ENCODE measurements at places on chromosomes 11 and 22.

DNA sequence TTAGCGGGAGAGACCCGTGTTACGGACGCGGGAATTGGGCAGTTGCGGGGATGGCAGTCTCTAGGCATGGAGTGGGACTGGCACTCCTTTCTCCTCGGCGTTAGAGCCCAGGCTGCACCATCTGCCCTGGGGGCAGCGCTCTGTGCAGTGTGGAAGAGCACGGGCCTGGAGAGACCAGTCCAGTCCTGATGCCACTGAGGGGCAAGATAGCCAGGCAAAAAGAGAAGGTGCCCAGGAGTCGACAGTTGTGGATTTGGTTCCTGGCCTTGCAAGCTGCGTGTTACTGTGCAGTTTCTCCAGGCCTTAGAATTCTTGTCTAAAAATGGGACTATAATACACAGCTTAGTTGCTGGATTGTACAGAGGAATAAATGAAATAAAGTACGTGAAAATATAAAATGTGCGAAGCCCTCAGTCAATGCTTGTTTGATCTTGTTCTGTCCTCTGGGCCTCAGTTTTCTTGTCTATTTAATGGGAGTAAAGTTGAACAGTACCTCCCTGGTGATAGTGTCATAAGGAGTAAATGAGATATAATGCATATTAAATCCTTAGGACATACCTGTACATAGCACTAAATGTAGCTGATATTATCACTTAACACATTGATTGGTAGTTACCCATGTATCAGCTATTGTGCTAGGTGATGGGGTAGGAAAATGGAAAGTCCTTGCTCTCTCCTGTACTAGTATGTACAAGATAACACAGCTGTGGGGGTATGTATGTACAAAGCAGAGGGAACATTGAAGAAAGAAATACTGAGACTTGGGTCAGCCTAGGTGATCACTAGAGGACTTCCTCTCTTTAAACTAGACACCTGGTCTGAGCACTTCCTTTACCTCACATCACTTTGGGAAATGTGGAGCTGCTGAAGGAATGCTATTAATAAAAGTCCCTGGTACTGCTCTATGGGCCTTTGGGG is 1.2 kb downstream of the ATXN10 start:
- H3K36me3 ChIP-seq = no peaks in the 10 kb centered on the region
- peaks cover 29% of the 10 kb centered on the region for H3K4me1 ChIP-seq
- H3K27me3 ChIP-seq = no peaks in the 10 kb centered on the region
- no peak for DNase-seq
- peak overlapping the region; percentile 88 for H3K27ac ChIP-seq

- no peak for DNase-seq
- H3K4me3 ChIP-seq = no peak overlapping the region
- H3K4me1 ChIP-seq = peaks cover 32% of the 10 kb centered on the region
- no peaks in the 10 kb centered on the region for H3K27me3 ChIP-seq
Observed at GRCh38 chr11:62593434-62594044, 2.2 kb upstream of the TUT1 start.

- peaks cover 14% of the 10 kb centered on the region for H3K4me1 ChIP-seq
- DNase-seq = no peak
- no peaks in the 10 kb centered on the region for H3K36me3 ChIP-seq
- H3K27me3 ChIP-seq = no peaks in the 10 kb centered on the region
- H3K27ac ChIP-seq = no peak overlapping the region
Observed at GRCh38 chr22:24200619-24201212, 19.4 kb downstream of the SUSD2 start.

DNA sequence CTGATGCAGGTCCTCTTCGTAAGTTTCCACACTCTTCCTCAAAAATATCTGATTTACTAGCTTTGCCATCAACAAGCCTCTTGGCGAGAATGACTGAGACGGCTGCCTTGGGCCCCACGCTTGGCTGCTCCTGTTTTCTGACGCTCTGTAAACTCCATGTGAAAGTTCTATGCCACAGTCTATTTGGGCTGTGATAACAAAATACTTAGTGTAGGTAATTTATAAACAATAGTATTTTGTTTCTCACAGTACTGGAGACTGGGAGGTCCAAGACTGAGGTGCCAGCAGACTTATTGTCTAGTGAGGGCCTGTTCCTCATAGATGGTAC is 123.2 kb upstream of the SORL1-AS1 start:
- no peaks in the 10 kb centered on the region for H3K27me3 ChIP-seq
- H3K4me3 ChIP-seq = no peak overlapping the region
- H3K4me1 ChIP-seq = peaks cover 43% of the 10 kb centered on the region

DNA sequence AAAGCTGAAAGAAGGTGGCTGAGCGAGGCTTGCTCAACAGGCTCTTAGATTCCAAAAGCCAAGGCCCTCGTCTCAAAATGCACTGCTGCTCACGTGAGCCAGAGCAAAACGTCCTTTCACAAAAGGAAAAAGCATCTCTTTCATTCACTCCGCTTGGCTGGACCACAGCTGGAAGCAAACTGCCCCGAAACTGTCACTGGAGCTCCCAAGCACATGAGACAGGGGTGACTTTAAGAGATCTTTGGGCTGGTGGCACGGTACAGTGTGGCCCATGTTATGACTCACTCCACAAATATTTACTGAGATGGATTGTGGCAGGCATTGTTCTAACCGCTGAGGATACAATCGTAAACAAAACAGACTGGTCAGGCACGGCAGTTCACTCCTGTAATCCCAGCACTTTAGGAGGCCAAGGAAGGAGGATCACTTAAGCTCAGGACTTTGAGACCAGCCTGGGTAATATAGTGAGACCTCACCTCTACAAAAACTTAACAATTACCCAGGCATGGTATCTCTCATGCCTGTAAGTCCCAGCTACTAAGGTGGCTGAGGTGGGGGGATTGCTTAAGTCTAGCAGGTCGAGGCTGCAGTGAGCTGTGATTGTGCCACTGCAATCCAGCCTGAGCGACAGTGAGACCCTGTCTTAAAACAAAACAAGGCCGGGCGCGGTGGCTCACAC is 3.6 kb downstream of the PLA2G6 start:
- DNase-seq = no peak
- no peaks in the 10 kb centered on the region for H3K36me3 ChIP-seq
- H3K27ac ChIP-seq = peak overlapping the region; percentile 99
- peaks cover 55% of the 10 kb centered on the region for H3K4me1 ChIP-seq
- H3K27me3 ChIP-seq = no peaks in the 10 kb centered on the region

- no peak for DNase-seq
- H3K4me3 ChIP-seq = no peak overlapping the region
- H3K27me3 ChIP-seq = no peaks in the 10 kb centered on the region
- no peaks in the 10 kb centered on the region for H3K36me3 ChIP-seq
Observed at GRCh38 chr11:61543606-61544306, 35.2 kb downstream of the LRRC10B start.

GRCh38 chr11:117950301-117950700 is 21.1 kb upstream of the TMPRSS13 start:
- H3K4me3 ChIP-seq = no peak overlapping the region
- no peak overlapping the region for H3K27ac ChIP-seq
- no peaks in the 10 kb centered on the region for H3K4me1 ChIP-seq

DNA sequence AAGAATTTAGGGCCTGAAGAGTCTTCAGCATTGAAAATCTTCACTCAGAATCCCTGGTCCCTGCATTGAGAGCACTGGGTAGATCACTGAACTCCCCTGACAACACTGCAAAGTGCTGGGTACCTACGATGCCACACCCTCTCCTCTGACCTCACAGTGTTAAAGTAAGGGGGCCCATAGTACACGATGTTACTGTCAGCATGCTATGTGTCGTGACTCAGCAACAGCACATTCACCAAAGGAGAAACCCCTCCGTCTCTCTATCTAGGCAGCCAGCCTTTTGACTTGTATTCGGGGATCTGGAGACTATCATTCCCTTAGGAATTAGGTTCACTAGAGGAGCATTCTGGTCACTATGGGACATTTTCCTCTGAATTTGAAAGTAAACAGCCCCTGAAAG is 67.4 kb upstream of the PITPNB start:
- H3K4me3 ChIP-seq = no peak overlapping the region
- no peaks in the 10 kb centered on the region for H3K27me3 ChIP-seq
- no peak overlapping the region for H3K27ac ChIP-seq

- peaks cover 89% of the 10 kb centered on the region for H3K4me1 ChIP-seq
- no peaks in the 10 kb centered on the region for H3K27me3 ChIP-seq
- H3K4me3 ChIP-seq = no peak overlapping the region
- H3K27ac ChIP-seq = no peak overlapping the region
- peak; percentile 77 for DNase-seq
- no peaks in the 10 kb centered on the region for H3K36me3 ChIP-seq
Observed at GRCh38 chr11:1305501-1306056, 3.9 kb downstream of the TOLLIP start.

DNA sequence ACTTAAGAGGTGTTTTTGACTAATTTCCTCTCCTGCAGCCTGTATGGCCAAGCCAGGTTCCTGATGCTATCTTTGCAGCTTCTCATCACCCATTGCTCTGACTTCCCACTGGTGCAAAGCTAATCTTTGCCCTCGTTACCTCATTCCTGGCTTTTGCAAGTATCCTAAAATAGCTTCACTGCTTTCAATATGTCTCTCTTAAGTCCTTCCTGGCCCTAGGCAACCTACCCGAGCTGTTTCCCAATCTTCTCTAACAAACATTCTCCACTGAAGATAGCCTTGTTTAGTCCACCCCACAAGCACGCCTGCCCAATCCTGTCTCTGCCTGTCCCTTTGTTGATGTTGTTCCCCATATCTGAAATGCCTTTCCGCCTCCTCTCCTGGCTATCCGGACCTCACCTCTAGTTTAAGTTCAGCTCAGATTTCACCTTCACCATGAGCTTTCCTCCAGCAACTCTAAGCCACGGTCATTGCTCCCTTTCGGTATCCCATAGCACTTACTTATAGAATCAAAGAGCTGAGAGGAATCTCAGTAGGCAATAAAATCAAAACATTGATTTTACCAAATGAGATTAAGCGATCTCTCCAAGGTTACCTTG is 30.1 kb upstream of the CECR2 start:
- H3K4me3 ChIP-seq = no peak overlapping the region
- DNase-seq = no peak
- H3K4me1 ChIP-seq = no peaks in the 10 kb centered on the region
- no peaks in the 10 kb centered on the region for H3K36me3 ChIP-seq

- H3K4me1 ChIP-seq = no peaks in the 10 kb centered on the region
- H3K36me3 ChIP-seq = no peaks in the 10 kb centered on the region
- no peak overlapping the region for H3K27ac ChIP-seq
- DNase-seq = no peak
Observed at GRCh38 chr11:57547854-57548377, 10.5 kb downstream of the SMTNL1 start.

GRCh38 chr22:25475257-25476022 is 89.0 kb upstream of the GRK3 start:
- H3K27ac ChIP-seq = no peak overlapping the region
- no peak for DNase-seq
- H3K4me1 ChIP-seq = no peaks in the 10 kb centered on the region
- no peak overlapping the region for H3K4me3 ChIP-seq
- no peaks in the 10 kb centered on the region for H3K27me3 ChIP-seq
- no peaks in the 10 kb centered on the region for H3K36me3 ChIP-seq

GRCh38 chr22:20605328-20605727 is 97.9 kb downstream of the MED15 start:
- DNase-seq = no peak
- H3K36me3 ChIP-seq = no peaks in the 10 kb centered on the region
- H3K4me3 ChIP-seq = no peak overlapping the region
- H3K4me1 ChIP-seq = peaks cover 8% of the 10 kb centered on the region
- no peak overlapping the region for H3K27ac ChIP-seq

- H3K27me3 ChIP-seq = no peaks in the 10 kb centered on the region
- DNase-seq = no peak
- no peaks in the 10 kb centered on the region for H3K36me3 ChIP-seq
- no peak overlapping the region for H3K27ac ChIP-seq
- H3K4me3 ChIP-seq = no peak overlapping the region
- H3K4me1 ChIP-seq = peaks cover 2% of the 10 kb centered on the region
Observed at GRCh38 chr11:68960294-68961071, 20.3 kb downstream of the MRGPRD start.

DNA sequence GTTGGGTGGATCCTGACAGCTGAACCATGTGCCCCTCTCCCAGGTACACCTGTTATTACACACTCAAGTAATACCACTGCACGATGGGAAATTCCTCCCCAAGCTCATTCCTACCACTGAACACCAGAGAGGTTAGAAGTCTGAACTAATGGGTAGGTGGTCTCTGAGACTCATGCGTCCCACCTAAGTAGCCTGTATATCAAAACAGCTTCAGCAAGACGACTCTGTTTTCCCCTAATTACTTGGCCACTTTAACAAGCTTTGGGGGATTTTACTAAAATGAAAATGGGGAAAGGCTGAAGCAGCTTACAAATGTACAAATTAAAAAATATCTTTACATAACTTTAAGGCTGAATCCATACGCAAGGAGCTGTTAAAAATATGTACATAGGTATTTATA is 29.4 kb downstream of the LGR4 start:
- no peaks in the 10 kb centered on the region for H3K27me3 ChIP-seq
- no peak overlapping the region for H3K4me3 ChIP-seq
- no peaks in the 10 kb centered on the region for H3K36me3 ChIP-seq
- no peak for DNase-seq

GRCh38 chr11:71283971-71284441 is 31.6 kb upstream of the SHANK2 start:
- H3K4me1 ChIP-seq = peaks cover 15% of the 10 kb centered on the region
- peak overlapping the region; percentile 12 for H3K4me3 ChIP-seq
- H3K36me3 ChIP-seq = no peaks in the 10 kb centered on the region
- H3K27ac ChIP-seq = no peak overlapping the region
- no peaks in the 10 kb centered on the region for H3K27me3 ChIP-seq

DNA sequence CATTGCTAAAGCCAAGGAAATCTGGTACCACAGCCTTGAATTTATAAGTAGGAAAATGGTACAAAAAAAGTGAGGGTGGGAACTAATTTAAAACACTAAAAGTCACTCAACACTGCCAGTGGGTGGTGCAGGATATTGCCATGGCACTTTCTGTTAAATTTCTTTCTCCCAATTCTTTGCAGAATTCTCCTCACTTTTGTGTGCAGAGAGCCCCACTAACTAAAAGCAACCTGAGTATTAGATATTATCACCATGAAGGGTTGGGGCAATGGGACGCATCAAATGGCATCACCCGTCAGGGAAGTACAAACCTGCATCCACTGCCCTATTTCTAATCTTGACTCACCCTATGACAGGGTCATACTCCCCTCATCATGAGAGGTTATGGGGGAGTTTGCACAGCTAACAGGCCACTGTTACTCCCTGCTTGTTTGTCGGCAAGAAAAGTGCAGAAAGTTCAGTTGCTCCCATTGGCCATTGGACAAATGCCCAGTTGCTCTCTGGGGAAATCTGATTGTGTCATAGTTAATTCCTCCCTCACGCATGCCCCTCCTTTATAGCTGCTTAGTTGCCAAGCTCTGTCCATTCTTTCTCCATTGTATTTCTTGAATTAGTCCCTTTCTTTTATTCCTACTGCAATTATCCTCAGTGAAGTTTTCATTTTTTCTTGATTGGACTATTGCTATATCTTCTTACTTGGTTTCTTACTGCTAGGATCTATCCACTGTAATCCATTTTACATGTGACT is 93.8 kb upstream of the BLID start:
- H3K36me3 ChIP-seq = no peaks in the 10 kb centered on the region
- H3K27me3 ChIP-seq = no peaks in the 10 kb centered on the region
- H3K27ac ChIP-seq = peak overlapping the region; percentile 70
- H3K4me1 ChIP-seq = peaks cover 44% of the 10 kb centered on the region

Data from vagina (tissue), 2 donors.